Stimulated activated CD8-positive, alpha-beta memory T cell treated with anti-CD3 and anti-CD28 coated beads, Interleukin-4, amount 100 ng/mL, for 1 hour (primary cell): ENCODE measurements at places on chromosomes 1 and 21.

- no peak for DNase-seq
These were observed 22.7 kb downstream of the RIT1 start for GRCh38 chr1:155888481-155888880.

DNA sequence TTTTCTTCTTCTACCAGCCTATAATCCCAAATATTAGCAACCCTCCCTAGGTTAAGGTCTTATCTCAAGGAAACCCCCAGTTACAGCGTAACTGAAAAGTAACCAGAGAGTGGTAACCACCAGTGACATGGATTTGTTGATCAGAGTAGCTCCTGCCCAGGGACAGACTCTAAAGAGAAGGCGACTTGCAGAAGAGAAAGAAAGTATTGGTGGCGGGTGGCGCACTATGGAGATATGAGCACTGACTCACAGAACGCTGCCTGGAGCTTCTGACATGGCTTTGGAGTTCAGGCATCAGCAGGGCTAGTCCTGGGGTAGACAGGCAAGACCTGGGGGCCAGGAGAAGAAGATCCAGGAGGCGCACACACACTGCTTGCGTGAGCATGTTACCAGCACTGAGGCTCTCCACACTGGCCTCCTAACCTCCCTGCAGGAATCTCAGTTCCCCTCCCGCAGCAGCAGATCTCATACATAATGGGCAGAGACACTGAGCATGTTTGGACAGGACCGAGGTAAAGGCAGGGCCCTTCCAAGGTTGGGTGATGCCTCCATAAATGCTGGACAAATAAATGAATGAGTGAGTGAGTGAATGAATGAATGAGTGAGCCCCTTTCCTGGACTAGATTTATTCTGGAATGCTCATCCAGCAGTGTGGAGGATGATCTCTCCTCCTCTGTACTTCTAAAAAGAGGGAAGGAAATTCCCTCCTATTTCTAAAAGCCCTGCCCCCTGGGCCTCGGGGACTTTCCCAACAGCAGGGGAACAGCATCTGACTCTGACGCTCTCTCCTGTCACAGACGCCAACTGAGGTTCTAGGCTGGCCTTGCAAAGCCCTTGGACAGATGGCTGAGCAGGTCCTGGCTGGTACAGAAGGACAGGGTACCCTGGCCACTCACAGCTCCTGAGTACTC, 175.5 kb downstream of the CLIC6 start:
- DNase-seq: no peak

DNA sequence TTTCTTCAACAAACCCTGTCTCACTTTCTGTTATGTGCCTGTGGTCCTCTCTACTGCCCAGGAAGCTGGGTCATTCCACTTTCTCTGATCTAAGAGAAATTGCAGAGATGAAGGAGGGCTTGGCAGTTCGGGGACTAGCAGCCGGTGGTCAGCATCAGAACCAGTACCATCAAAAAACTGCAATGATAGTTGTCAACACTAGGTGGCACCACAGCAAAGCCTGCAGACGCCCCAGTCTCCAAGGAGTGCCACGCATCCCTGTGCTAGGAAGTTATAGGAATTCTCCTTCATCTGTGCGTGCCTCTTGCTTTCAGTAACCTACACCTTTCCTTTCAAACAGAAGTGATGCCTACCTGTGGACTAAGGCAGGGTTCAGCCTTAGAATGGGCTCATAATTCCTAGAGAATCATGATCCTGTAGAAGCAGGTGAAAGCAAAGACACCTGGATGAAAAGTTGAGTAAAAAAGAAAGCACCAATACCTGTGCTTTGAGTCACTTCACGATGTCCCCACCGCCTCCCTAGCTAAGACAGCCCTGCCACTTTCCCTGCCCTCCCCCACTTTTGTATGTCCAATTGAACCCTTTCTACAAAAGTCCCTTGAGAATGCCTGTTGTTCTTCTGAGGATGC, 129.2 kb downstream of the ADAMTS1 start:
- DNase-seq: no peak

DNA sequence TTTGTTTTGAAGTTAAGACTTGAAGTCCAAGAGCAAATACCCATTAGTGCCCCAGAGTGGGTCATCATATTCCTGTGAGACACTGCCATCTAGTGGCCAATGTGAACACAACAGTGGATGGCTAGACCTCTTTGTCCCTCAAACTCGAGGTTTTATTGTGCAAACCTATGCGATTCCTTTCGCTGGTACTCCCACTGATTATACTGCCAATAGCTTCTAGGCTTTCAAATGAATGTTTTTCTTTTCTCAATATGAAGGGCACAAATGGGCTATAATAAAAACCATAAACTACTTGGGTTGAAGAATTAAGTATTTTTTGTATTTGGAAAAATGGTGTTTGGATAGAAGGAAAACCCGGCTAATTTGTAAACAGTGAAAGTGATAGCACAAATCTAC, 100.4 kb upstream of the ZNF281 start:
- DNase-seq: peak; percentile 33

DNA sequence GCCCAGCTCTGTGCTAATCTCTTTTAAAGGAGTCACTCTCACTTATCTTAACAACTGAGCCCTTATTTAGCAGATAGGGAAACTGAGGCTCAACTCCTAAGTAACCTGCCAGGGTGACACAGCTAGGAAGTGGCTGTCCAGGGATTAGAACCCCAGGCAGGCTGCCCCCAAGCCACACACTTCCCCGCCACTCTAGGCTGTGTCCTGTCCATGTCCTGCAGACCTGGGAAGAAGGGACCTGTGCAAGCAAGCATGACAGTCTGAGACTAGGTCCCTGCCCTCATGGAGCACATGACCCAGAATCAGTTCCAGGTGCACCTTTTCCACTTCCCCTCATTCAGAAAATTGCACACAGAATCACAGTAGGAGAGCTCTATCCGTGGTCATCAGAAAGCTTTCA, 12.2 kb downstream of the KIAA1614 start:
- DNase-seq: no peak

DNA sequence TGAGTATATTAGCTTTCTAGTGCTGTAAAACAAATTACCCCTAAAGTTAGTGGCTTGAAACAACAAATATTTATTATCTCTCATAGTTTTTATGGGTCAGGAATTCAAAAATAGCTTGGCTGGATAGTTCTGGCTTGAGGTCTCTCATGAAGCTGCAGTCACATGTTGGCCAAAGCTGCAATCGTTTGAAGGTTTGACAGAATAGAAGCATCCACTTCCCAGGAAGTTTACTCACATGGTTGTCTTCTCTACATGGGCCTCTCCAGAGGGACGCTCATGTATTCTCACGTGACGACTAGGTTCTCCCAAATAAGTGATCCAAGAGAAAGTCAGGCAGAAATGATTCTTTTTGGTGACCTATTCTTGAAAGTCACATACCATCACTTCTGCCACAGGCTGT, 99.1 kb downstream of the NIBAN1 start:
- DNase-seq: no peak

DNA sequence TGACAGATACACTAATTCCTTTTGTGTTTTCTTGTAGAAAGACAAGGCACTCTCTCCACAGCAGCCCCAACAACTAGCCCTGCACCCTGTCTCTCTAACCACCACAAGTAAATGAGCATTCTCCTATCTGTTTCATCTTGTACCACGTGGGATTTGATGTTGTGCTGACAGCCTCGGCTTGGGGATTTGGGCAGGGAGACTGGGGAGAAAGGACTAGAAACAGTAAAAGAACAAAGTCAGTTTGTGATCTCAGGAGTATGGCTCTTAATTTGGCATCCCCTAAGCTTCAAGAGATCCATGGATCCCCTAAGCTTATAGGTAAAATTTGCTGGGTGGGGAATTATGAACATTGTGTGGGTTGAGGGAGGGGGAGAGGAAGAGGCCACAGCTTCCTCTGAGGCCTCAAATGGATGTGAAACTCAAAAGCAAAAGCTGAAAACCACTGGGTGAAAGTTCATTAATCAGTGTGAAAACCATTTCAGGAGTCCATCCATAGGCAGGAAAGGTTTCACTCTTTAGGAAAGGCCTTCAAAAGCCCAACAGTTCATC, 3.1 kb downstream of the C1orf162 start:
- no peak for DNase-seq

DNA sequence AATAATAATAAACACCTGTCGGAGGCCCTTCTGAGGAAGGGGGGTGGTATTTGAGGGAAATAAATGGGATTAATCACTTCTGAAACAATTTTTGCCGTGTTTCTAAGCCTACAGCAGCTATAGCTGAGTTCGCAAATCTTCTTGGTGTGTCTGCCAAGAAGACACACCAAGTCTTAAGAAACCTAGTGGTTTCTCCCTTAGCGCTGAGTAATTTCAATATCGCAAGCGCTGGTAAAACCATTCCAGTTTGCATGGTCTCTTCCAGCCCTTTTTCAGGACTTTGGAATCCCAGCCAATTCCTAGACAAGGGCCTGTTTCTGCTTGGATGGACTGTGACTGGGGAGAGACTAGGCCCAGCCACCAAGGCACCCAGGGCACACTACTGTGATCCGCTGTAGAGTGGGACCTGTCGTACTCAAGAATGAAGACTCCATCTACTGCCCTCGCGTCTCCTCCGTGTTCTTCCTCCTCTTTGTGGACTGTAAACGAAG, 7.5 kb upstream of the LHX8 start:
- no peak for DNase-seq

GRCh38 chr1:183022202-183023145, 746 bp upstream of the LAMC1 start:
- DNase-seq: no peak

GRCh38 chr1:3945916-3946840, 46.1 kb upstream of the C1orf174 start:
- DNase-seq: no peak

- no peak for DNase-seq
These were observed 49.8 kb upstream of the KCNE1 start for GRCh38 chr21:34561806-34562205.

DNA sequence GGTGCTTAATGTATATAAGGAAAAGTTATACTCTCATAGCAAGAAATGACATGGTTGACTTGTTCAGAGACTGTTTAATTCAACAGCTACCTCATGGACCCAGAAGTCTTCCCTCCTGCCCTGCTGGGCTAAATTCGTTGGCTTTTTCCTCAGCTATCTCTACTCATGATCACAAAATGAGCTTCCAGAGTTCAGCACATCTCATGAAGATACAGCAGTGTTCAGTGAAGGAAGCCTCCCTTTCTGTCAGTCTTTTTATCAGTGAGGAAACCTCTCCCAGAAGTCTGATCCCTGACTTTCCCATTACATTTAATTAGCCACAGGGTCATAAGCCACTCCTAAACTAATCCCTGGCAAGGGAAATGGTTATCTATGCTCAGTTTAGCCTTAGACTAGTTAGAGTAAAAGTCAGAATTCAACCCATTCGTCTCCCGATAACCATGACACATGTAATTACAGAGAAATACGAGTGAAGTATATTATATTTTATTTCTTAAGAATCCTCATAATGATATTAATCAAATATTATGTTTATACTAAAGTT, 97.5 kb downstream of the DENND1B start:
- no peak for DNase-seq

DNA sequence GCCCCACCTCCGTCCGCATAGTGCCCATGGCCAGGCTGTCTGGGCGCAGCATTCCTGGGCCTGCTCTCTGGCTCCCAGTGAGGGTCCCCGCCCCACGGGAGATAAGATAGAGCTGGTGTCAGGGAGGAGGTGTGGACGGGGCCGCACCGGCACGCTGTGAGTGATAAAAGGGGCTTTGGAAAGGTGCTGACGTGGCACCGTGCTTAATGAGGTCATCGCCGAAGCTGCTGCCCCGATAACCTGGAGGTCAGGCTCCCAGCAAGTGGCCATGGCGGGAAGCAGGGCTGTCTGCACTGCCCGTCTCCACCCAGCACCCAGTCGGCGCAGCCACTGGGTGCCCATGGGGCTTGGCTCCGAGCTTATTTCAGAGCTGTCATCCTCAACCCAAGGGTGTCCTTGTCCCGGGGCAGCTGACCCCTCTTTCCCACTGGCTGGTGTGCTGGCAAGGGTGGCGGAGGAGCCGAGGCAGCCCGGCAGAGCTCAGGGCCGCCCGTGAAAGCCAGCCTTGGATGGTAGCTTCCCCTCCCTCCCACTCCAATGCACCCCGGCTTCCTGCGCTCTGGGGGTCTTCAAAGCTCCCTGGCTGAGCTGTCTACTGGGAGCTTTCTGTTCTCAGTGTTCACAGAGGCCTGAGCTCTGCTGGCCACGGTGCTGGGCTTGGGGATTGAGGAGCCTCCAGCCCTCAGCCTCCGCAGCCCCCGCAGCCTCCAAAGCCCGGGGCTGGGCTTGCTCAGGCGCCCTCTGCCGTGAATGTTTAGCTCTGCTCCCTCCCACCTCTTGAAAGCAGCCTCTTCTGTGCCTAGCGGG, 105.1 kb upstream of the ARHGEF16 start:
- DNase-seq: no peak

DNA sequence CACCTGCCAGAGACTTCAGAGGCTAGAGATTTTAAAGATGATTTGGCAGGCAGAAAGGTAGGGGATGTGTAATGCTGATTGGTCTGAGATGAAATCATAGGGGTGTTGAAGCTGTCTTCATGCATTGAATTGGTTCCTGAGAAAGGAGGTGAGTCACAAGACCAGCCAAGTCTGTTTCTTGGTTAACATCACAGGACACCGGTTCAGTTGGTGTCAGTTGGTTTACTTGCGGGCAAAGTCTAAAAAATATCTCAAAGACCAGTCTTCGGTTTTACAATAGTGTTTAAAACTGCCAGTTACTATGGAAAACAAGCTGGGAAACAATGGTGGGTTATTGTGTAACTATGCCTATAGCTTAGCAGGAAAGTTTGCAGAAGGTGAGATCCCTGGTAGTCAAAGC, 305.9 kb downstream of the BARHL2 start:
- no peak for DNase-seq

- DNase-seq: no peak
These were observed 51.8 kb downstream of the KCNK1 start for GRCh38 chr1:233665575-233666270.

DNA sequence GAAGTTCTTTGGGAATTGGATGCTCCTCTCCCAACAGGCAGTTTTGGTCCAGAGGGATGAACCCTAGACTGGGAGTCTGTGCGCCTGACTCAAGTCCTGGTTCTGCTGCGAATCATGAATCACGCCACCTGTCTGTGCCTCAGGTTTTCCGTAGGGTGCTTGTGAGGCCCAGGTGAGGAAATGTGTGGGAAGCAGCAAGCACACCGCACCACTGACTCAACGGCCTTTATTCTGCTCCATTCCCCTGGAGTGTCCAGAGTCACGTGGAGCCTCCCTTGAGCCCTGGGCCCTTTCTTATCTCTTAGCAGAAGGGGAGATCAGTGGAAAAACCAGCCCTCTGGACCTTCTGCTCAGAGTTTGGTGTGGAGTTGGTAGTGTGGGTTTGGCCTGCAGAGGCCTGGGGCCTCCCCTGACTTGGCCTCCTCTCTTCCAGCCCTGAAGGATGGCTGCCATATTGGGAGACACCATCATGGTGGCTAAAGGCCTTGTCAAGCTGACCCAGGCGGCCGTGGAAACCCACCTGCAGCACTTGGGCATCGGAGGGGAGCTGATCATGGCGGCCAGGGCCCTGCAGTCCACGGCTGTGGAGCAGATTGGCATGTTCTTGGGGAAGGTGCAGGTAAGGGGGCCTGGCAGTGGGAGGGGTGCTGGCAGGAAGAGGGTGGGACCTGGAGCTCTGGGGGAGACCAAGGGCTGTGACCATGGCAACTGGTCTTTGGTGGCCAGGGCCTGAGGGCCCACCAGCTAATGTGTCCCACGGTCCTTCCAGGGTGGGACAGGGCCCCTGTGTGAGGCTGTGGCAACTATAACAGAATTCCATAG, 21.1 kb downstream of the COQ8A start:
- DNase-seq: no peak

GRCh38 chr1:162627662-162628296, 4.5 kb upstream of the DDR2 start:
- DNase-seq: no peak
